ENCODE measurements at places on chromosomes 16 and 17.

GRCh38 chr17:55588446-55589242 is 77.4 kb upstream of the SMIM36 start:
- DNase-seq, result no peak

- peak; percentile 85 for DNase-seq
Measured at GRCh38 chr16:3305109-3306068, at the start of the genes TIGD7 and ZNF75A. TIGD7 (minus strand) TSS chr16:3305430; CDS start chr16:3300614, 4,816 bp downstream. ZNF75A (plus strand) TSS chr16:3305497; CDS start chr16:3308429, 2,932 bp downstream.

GRCh38 chr16:88938777-88939244 is 38.2 kb downstream of the CBFA2T3 start:
- no peak for DNase-seq

DNA sequence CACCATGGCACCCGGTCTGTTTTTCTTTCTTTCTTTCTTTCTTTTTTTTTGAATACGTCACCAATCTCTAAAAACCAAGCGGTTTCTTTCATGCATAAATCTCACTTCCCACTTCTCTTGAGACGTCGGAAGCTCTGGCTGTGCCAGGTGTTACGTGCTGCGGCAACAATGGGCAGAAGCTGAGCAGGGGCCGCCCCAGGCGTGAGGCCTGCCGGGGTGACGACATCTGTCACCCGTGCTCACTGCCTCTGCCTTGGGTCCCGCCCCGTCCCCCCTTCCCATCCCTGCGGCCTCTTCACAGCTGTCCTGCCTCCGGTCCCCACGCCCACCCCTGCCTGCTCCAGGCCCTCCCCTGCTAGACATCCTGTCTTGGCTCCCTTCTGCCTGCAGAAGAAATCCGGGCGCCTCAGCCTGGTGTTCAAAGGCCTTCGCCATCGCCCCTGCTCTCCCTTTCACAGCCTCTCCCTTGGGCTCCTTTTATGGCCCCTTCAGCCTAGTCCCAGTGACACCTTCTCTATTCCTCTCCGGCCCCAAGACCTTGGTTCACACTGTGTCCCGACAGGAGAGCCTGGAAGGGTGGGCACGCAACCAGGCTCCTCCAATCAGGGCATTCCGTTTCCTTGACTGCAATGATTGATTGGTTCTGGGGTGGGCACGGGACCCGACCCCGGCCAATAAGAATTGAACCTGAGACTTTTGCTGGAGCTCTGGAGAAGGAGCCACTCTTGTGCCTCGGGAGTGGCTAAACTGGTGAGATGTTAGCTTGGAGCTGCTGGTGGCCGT is 4.8 kb downstream of the P2RX1 start:
- DNase-seq, result peak; percentile 59

DNA sequence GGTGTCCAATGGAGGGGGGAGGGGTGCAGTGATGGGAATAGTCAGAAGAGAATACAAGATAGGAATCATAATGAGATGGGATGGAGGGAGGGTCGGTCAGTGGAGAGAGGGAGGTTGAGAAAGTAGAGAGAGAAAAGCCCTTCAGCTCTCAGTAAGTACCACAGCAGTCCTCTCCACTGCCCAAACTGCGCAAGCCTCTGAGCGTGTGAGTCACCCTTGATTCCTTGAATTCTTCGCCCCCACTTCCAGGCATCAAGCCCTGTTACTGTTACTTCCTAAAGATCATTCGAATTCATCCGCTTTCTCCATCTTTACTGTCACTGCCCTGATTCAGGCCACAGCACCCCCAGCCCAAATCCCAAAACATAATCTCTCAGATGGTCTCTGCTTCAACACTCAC is 2.5 kb downstream of the GUCY2D start:
- peak; percentile 19 for DNase-seq

GRCh38 chr16:10995565-10995964 is 51.2 kb downstream of the CLEC16A start:
- DNase-seq, result no peak

- peak; percentile 79 for DNase-seq
Measured at GRCh38 chr17:43900183-43900857, 7.0 kb downstream of the MPP2 start.

DNA sequence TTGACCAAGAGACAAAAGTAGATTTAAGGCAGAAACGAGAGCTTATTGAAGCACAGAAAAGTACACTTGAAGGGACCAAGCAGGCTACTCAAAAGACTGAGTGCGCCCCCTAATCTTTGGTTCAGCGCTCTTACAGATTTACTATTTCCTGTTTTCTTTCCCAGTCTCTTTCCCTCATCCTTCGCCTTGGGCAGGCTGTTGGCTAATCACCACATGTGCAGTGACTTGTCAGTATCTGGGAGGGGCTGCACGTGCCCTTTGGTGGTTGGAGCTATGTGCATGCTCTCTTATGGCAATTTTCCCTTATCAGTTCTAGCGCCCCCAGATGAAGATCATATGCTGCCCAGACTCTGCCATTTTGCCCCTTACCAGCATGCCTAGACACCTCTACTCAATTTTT is 35.4 kb upstream of the SHISA6 start:
- no peak for DNase-seq

DNA sequence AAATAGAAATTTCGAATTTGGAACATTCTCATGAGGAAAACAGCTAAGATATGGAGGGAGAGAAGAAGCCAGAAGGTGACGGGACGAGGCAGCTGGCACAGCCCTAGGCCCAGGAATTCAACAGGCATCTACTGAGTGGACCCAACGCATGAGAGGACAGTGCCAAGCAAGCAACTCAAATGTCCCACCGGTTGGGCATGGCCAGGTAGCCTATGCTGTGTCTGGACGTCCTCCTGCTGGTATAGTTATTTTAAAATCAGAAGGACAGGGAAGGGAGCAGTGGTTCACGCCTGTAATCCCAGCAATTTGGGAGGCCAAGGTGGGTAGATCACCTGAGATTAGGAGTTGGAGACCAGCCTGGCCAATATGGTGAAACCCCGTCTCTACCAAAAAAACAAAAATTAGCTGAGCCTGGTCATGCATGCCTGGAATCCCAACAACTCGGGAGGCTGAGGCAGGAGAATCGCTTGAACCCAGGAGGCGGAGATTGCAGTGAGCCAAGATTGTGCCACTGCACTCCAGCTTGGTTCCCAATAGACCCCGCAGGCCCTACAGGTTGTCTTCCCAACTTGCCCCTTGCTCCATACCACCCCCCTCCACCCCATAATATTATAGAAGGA is 2.0 kb downstream of the GH1 start:
- no peak for DNase-seq

DNA sequence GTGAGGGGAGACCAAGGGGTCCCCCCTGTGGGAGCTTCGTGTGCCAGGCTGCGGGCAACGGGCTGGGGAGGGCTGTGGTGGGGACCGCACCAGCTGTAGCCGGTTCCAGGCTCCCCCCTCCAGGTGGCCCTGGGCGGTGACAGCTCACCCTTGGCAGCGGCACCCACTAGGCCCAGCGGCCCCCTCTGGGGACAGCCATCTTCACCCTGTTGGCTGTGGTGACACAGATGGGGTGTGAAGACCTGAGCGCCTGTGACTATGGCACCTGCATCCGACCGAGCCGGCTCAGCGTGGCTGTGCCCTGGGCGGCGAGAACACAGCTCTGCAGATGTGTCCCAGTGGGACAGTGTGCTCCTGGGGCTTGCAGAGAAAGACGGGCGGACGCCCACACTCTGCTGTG is 1.1 kb upstream of the C1QTNF8 start:
- no peak for DNase-seq

DNA sequence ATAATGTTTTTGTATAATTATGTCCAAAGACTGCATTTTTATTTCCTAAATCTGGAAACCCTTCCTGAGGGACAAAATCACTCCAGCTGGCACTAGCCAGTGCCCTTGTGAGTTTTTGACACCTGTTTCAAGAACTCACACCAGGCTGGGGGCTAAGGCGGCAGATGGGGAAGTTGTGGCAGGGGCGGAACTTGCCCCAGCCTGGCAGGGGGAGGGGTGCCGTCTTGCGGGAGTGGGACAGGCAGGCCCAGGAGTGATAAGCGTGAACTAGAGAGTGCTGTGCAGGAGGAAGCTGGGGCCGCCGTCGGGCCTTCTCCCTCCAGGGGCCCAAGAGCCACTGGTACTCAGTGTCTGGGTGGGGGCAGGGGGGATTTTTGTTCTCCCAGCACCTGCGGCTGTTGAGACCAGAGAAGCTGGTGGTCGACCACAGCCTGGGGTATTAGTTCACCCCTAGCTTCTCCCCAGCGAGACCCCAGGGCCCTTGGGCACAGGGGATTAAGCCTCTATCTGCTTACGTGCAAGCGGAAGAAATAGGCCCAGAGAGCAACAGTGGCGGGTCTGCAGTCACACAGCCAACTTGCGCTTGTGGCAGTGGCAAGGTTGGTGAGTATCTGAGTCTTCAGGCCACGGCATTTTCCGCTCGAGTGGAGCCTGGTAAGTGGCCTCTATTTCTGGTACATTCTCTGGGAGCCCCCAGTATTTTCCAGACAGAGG is 40.2 kb upstream of the PLCG2 start:
- DNase-seq, result no peak

GRCh38 chr17:31172388-31172787 is 77.6 kb downstream of the NF1 start:
- no peak for DNase-seq
